ENCODE measurements at places on chromosomes 1 and 21. TPM values are rescaled to one million over a fixed set of nuclear protein-coding genes. Genes with fewer than 3 reads are reported as not detected.

GRCh38 chr21:24514081-24514733 is 1093.1 kb downstream of the MRPL39 start:
- no peak for DNase-seq

BSND gene
- not detected for total RNA-seq

- DNase-seq: no peak
These were observed 104.3 kb downstream of the LACTBL1 start for GRCh38 chr1:22868331-22868730.

TTC34 gene
- total RNA-seq: 1.8 TPM

GRCh38 chr21:15731243-15731613 is 1.4 kb downstream of the USP25 start:
- DNase-seq: no peak

EDN2 gene
- total RNA-seq: not detected

HSPB7 gene
- not detected for total RNA-seq

DNA sequence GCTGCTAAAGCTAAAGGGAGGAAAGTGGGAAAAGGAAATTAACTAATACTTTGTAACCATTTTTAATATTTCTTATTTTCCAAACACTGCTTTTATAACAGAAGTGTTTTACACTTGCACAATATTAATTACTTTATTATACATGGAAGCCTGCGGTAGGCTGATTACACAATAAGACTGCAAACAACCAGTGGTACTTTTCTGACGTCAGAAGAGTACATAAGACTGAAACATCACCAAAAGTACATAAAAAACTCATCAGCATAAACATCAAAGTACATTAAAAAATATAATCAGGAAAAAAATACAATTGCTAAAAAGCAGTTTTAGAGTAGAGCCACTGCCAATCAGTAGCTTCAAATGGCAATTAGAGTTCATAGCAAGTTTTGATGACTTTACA is 4.6 kb downstream of the ZNF281 start:
- no peak for DNase-seq

- no peak for DNase-seq
These were observed 177.9 kb downstream of the PGBD5 start for GRCh38 chr1:230248016-230248888.

DNA sequence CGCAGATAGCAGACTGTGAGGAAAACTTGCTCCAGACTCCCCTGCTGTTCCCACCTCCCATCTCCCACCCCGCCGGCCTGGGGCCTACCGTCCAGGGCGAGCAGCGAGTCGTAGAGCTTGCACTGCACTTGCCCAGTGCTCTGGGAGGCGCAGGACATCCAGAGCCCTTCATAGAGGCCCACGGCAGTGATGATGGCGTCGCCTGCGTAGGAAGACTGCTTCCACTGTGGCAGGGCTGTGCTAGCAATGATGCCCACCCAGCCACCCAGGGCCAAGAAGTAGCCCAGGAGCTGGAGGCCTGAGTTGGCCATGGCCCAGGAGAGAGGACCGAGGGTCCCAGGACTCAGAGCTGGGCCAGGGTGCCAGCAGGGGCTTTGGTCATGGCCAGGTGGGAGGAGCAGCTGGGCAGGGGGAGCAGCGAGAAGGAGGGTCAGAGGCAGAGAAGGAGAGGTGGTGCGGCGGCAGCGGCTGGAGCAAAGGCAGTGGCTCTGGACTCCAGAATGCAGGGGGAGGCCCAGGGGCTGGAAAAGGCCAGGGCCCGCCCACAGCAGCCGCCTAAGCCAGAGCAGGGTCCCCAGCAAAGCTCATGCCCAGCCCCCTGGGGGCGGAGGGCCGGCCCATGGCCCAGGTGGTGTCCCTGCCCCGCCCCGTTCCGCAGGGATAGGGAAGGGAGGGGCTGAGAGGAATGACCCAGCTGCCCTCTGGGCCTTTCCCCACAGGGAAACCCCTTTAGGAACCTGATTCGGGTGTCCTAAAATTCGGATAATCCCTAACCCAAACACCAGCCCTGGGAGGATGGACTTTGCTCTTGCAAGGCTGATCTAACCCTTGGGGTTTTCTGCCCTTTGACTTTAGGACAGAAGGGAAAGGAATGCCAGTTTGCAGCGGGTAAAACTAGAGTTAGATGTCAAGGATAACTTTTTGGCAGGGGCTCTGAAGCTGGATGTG is at the start of gene CLDN19:
TSS of gene CLDN19 (minus strand) at position 484 of the 948 bp plus-strand sequence. CDS start at position 311, 173 bp downstream.
- DNase-seq: no peak

CELA3A gene
- total RNA-seq: not detected

OR10J1 gene
- not detected for total RNA-seq

- DNase-seq: no peak
These were observed 11.1 kb downstream of the PRXL2B start for GRCh38 chr1:2597441-2598328.

GRCh38 chr1:203629507-203630082 is 3.0 kb downstream of the ATP2B4 start:
- peak; percentile 51 for DNase-seq

GRCh38 chr1:14672005-14672404 is 73.5 kb downstream of the KAZN start:
- no peak for DNase-seq

- no peak for DNase-seq
These were observed 359.4 kb upstream of the ADAMTS5 start for GRCh38 chr21:27326301-27326700.

KMO gene
- total RNA-seq: not detected

DNA sequence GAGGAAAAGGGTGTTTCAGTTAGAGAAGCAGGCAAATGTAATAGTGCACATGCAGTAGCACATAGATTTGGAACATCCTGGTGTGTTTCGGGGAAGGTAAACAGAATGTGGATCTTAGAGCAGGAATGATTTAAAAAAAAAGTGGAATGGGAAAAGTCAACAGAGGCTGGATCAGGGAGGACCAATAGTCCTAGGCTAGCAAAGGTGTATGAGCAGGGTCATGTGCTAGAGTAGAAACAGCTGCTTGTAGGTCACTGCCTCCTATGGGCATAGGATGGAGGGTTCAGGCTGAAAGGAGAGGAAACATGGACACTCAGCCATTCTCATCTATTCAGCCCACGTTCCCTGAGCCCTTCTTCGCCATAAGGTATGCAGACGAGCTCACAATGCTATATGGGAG is 3.7 kb upstream of the KPNA6 start:
- no peak for DNase-seq

- DNase-seq: no peak
These were observed 75.7 kb downstream of the DISC1 start for GRCh38 chr1:231702331-231702730.

- no peak for DNase-seq
These were observed 188.9 kb downstream of the NRIP1 start for GRCh38 chr21:14875704-14876523.

- DNase-seq: no peak
These were observed 24.1 kb downstream of the TNNT2 start for GRCh38 chr1:201353186-201353940.

RPTN gene
- not detected for total RNA-seq

DNA sequence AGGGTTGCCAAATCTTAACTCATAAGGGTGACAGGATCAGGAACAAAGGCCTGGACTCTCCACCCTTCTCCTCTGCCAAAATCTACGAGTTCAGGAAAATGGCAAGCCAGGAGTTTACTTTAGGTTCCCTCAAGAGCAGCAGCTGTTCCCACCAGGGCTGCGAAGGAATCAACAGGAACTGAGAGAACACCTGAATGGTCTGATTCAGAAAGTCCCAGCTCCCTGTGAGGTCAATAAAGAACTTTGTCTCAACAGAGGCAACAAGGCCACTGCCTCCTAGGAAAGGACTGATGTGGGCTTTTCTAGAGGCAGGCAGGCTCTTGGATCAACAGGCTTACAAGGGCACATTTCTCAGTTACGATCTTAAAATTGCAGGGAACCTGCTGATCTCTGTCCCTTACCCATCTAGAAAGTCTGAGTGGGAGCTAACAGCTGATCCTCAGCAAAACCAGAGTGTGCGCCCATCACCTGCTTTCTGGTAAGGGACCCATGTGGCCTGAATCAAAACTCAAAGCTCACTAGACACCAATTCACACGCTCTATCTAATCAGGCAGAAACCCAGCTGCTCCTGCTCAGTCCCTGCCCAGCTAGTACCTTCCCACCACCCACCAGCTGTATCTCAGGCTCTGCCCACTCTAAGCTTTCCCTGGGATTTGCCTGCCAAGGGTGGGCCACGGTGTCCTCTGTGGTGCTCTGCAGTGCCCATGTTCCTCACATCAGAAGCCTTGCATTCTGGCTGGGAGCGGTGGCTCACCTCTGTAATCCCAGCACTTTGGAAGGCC is 83.1 kb downstream of the CAPZB start:
- no peak for DNase-seq

SELE gene
- total RNA-seq: not detected

AJAP1 gene
- not detected for total RNA-seq

MASP2 gene
- total RNA-seq: 0.15 TPM

DNA sequence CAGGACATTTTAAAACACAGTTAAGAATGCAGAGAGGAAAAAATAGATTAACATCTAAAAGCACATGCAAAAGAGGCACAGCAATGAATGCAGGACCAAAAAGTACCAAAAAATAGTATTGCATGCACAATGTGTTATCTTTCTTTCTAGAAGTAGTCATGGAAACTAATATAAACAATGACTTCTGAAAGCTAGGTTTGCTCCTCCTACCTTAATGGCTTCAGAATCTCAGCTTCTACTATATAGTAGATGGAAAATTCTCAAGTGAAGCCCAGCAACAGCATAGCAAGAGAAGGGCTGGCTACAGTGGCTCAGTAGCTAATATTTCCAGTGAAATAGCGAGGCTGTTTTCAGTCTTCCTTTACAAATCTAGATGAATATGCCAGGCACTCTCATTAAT is 125.1 kb downstream of the CRB1 start:
- DNase-seq: no peak

DNA sequence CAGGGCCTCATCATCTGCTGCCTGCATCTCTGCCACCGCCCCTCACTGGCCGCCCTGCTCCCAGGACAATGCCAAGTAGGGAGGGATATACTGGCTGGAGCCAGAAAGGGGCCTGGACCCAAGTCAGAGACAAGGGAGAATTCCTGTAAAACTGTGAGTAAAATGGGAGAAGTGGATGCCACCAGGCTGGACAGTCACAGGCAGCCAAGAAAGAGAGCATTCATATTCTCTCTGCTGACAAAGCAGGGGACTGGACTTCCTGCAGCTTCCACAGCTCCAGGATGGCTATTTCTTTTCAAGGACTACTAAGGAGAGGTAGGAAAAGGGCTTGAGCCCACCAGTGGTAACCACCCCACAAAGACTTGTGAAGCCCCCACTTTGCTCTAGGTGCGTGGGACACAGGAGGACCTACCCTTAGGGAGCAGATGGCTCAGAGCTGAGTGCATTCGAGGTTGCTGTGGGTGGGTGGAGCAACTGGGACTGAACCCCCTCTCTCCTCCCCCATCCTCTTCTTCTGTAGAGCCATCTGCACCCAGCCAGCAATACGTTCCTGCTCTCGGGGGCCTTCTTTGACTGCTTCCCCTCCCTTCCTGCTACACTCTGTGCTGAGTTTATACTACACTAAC is 57.5 kb downstream of the GLIS1 start:
- no peak for DNase-seq

- no peak for DNase-seq
These were observed 11.6 kb downstream of the PLA2G2A start for GRCh38 chr1:19967808-19968207.

DNA sequence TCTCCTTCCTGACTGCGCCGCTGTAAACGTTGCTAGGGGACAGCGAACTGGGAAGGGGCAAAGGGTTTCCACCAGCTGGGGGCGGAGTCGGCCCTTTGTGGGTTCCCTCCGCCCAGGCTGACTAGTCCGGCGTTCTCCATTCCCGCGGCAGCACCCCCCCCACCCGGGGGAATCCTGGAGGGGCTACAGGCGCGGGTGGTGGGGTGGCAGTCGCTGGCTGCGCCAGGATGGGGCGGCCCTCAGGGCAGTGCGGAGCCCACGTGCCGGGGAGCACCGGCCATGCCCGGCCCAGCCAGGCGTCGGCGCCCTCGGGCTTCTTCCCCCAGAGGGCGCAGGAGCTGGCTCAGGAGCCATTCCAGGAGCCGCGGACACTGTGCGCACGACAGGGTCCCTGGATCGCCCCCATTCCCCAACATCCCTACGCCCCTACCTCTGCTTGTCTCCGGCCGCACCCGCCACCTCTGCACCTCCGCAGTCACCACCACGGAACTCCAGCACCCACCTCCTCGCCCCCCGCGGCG is 476 bp downstream of the BATF3 start:
- DNase-seq: peak; percentile 43

DNA sequence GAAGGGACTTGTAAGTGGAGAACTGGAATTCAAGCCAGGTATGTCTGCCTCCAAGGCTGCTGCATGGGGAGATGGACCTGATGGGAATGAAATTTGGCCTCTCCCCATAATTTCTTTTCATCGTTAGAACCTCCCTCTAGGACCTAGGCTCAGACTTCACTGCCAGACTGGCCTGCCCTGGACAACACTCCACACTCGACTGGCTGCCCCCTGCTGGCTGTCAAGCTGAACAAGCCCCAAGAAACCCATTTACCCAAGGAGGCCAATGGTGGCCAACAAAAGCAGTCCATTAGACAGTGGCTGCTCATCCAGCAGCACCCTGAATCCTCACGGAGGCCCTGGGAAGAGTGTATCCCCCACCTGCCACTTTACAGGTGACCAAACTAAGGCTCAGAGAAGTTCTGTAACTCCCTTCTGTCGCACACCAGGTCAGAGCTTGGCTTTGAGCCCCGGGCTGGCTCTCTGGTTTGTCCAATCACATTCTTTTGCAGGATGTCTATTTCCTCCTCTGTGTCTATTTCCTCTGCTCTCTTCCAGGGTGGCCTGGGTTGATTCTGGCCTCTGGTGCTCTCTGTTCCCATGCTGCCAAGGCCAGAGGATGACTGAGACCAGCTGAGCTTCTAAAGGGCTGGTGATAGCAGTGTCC is 3.8 kb downstream of the RNF186 start:
- DNase-seq: peak; percentile 13

LCE1A gene
- total RNA-seq: not detected

- no peak for DNase-seq
These were observed 13.2 kb upstream of the BEND5 start for GRCh38 chr1:48789903-48790302.

DNA sequence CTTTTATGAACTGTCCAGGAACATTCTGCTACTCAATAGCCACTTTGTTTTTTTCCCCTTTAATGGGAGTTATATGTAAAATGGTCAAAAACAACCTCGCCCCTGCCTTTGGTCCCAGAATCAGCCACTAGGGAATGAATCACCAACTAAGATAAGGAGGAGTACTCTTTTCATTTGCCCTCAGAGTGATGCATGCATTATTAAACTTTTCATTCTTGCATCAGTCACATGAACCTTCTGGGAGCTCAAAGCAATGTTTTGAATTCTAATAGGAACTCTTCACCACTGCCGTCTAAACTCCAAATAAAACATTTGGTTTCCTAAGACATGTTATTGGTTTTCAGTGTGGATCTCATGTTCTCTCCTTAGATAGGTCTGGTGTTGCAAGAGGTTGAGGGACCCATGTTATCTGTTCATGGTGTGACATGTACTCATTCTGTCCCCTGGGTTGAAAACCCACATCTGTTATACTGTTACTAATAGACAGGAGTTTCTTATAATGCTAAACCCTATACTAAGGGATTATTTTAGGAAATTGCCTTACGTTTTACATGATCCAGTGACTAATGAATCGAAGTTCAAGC is 17.8 kb upstream of the HSD17B7 start:
- no peak for DNase-seq

S100B gene
- not detected for total RNA-seq

Data from activated T-helper 1 cell treated with anti-CD3 and anti-CD28 coated beads, Interleukin-12 subunit alpha, Interleukin-12 subunit beta, Interleukin-2, Interleukin-4 antibody, amounts not matched to agents 30 ng/mL and 10 ng/mL and 1 ng/mL, durations not matched to agents 14 hours and 24 hours and 36 hours (primary cell).